Fibroblast of villous mesenchyme (primary cell): ENCODE measurements at places on chromosomes 13 and 19. TPM values are rescaled to one million over a fixed set of nuclear protein-coding genes. Genes with fewer than 3 reads are reported as not detected.

DNA sequence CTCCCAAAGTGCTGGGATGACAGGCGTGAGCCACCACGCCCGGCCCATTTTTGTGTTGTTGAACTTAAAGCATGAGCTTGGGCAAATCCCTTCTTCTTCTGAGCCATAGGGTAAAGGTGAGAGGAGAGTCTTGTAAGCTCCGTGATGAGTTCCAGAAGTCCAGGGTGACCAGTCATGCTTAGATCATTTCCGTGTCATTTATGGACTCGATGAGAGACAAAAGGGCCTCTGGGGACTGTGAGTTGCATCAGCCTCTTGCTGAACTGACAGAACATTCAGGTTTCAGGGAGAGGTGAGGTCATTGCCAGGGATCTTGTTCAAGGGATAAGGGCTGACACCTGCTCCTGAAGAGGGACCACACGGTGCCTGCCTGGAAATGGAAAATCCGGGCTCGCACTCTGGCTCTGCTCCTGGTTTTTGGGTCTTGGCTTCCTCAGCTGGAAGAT is 53.6 kb downstream of the GADD45B start:
- DNase-seq: peak; percentile 94

GRCh38 chr13:53135301-53135700 is 106.7 kb downstream of the OLFM4 start:
- no peak for DNase-seq

Gene ICAM5
- total RNA-seq: 5.5 and 11.7 TPM in 2 replicates

Gene SMIM17
- 0.43 TPM in 1 of 2 replicates, not detected in the other for total RNA-seq

Gene CEACAM7
- not detected in 2 replicates for total RNA-seq

- peak; percentile 64 for DNase-seq
These were observed 38.0 kb upstream of the C13orf42 start for GRCh38 chr13:51148952-51149573.

GRCh38 chr13:113822956-113823744 is 40.7 kb downstream of the GAS6 start:
- DNase-seq: no peak

DNA sequence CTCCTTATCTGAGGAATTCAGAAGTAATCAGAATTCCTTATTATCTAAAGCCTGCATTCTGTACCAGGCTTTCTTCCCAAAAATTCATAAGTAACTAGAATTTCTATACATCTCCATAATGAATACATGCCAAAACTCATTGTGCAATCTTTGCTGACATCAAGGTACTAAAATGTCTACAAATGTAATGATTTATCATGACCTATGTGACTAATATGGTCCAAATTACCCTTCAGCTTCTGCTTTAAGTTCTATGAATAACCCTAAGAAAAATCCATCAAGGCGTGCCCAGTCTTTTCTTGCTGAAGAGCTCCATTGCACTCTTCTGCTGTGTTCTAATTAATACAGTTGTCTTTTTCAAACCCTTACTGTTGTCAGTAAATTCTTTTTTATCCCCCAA is 58.5 kb upstream of the SLITRK1 start:
- no peak for DNase-seq

DNA sequence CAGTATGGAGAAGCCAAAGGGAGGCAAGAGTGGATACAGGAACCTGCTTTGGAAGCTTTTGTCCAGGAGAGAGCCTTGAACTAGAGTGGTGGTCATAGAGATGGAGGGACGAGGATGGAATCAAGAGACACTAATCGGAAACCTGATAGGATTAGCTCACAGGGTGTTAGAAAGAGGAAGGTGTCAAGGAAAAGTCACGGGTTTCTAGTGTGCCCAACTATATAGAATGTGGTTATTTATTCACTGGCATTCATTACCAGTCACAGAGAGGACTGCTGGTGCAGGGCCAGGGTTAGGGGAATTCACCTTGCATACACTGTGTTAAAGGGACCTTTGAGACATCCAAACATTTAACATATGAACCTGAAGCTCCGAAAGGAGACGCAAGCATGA is 43.4 kb upstream of the URAD start:
- DNase-seq: no peak

- DNase-seq: no peak
These were observed 9.6 kb downstream of the CIC start for GRCh38 chr19:42278452-42279154.

Gene COG3
- 39.6 and 41.0 TPM in 2 replicates for total RNA-seq

DNA sequence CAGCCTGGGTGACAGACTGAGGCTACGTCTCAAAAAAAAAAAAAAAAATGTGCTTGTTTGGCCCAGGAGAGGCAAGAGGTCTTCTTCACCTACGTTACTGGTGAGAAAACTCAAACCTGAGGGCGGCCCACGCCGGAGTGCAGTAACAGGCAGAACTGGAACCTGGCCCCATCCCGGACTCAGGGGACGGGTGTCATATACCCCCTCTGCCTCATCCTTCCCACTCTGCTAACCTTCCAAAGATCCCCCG is 414 bp upstream of the ADAT3 start:
- DNase-seq: no peak

Gene GPC6
- 6.0 and 16.1 TPM in 2 replicates for total RNA-seq

DNA sequence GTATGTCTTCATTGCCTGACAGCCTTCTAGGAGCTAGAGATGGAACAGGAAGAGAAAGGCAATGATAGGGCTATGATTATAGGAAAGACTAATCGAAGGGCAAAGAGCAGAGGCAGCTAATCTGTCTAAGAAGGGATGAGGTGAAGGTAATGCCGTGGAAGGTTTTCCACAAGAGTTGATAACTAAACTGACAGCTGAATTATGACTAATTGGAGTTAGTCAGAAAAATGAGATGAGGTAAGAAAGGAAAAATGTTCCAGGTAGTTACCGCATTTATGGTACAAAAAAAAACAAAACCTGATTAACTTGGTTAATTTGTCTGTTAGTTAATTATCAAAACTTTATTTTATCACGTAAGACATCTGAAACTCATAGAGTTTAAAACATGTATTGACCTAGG is 260.3 kb downstream of the SLITRK6 start:
- DNase-seq: no peak

- DNase-seq: no peak
These were observed 25.3 kb downstream of the ELAVL1 start for GRCh38 chr19:7980168-7980567.

Gene ARRDC2
- total RNA-seq: 3.5 and 3.9 TPM in 2 replicates

GRCh38 chr13:106418556-106418955 is 116.9 kb downstream of the EFNB2 start:
- peak; percentile 70 for DNase-seq

DNA sequence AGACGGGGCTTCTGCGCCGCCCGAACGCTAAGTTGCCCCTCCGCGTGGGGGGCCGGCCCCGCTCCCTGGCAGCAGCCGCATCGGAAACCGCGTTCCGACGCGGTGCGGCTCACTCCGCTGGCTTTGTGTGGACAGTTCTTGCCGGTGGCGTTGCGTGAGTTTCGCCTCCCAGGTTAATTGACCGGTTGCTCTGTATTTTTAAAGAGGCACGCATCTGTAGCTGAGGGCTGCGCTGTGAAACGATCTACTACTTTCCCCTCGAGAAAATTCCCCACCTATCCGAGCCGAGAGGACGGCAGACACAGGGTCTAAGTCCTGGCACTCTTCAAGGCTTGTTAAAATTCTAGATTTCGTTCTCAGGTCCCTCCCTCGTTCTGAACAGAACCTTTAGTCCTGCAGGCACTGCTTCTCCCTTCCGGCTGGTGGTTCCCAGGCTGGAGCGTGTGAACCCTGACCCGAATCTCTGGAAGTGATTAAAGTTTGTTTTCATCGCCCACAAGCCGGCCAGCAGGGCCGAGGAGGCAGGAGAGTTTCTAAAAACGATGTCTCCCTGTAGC is 933 bp downstream of the ARHGEF7 start:
- DNase-seq: peak; percentile 93

Gene ATP4B
- not detected in 2 replicates for total RNA-seq

DNA sequence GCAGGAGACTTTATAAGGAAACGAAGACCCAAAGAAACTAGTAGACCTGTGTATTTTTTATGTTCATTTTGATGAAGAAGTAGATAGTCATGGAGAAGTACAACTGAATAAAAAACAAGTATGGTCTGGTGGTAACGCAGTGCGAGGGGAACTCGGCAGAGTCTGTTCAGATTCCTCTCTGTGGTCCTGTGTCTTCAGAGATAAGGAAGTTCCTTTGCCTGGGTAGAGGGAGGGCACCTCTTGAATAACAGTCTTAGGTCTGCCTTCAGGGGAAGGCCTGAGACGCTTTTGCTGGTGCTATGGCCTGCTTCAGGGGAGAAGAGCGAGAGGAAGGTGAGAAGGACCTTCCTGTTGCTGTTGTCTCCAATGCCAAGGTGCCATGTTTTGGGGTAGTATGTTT is 25.9 kb upstream of the SLC46A3 start:
- no peak for DNase-seq

DNA sequence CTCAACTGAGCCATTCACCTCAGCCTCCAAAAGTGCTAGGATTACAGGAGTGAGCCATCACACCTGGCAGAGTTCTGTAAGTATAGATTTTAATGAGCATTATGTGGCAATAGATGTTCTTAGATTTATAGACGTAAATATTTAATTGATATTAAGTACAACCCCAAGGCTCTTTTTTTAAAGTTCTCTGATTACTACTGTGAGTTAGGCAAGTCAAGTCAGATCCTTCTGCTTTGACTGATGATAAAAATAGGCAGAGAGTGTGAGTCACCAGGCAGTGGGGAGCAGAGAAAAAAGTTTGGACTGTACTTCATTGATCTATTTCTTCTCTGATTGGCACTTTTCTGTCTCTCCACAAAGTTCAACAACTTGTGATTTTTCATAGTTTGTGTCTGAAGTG is 1379.9 kb downstream of the UQCRFS1 start:
- DNase-seq: no peak
